Thymus (tissue), 14 donors: ENCODE measurements at places on chromosomes 3 and 15.

DNA sequence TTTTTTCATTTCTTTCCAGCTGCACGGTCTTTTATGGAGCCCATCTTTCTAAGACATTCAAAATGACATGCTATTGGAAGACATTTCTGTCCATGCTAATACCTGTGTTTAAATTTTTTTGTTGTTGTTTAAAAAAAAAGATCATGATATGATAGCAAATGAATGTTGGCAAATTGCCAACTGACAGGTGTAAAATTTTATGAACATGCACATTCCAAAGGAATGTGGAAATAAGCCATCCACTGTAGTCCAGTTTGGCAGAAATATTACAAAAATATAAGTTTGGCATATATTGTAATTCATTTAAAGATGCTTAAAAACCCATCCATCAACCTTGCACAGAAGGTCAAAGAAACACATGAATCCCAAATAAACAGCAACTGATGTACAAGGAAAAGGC lies 75.6 kb upstream of the WNT5A start:
- no peak for DNase-seq

- DNase-seq, result no peak
Measured at GRCh38 chr3:142239421-142239820, 14.0 kb upstream of the GK5 start.

DNA sequence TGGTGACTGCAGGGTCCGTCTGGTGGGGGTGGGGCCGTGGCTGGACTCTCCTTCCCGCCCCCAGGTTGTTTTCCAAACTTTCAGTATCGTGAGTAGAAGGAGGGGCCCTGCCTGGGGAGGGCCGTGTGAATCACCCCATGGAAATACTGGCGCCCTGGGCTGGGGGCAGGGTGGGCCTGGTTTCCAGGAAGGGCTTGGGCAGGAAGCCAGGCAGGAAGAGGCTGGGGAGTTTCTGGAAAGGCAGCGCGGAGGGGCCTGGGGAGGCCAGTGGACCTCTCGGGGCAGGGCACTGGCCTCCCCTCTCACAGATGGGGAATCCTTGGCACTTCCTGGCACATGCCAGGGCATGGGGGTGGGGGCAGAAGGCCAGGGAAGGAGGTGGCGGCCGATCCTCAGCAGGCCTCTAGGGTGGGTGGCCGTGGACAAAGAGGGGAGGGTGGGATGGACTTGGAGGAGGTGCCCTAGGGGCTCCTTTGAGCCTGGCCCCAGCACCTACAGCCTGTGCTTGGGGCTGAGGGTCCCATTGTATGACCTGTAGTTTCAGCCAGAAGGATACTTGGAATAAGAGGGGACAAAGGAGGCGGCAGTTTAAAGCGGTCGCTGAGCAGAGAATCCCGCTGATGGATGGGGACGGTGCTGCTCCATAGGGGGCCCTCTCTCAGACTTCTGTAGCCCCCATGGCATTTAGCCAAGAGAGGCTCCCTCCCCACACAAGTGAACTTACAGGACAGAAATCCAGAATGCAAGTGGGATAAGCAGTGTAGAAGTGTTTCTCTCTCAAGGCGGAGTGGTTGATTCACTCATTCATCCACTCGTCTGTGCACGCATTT lies 56.5 kb upstream of the GATA2 start:
- no peak for DNase-seq

DNA sequence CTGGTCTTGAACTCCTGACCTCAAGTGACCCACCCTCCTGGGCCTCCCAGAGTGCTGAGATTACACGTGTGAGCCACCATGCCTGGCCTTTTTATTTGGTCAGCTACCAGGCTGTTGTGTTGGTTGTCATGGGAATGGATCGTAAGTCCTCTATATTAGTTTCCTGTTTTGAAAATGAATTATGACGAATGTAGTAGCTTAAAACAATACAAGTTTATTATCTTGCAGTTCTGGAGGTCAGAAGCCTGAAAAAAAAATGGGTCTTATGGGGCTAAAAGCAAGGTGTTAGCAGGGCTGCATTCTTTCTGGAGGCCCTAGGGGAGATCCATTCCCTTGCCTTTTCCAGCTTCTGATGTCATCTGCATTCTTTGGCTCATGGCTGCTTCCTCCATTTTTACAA lies 25.1 kb upstream of the HERC1 start:
- no peak for DNase-seq

DNA sequence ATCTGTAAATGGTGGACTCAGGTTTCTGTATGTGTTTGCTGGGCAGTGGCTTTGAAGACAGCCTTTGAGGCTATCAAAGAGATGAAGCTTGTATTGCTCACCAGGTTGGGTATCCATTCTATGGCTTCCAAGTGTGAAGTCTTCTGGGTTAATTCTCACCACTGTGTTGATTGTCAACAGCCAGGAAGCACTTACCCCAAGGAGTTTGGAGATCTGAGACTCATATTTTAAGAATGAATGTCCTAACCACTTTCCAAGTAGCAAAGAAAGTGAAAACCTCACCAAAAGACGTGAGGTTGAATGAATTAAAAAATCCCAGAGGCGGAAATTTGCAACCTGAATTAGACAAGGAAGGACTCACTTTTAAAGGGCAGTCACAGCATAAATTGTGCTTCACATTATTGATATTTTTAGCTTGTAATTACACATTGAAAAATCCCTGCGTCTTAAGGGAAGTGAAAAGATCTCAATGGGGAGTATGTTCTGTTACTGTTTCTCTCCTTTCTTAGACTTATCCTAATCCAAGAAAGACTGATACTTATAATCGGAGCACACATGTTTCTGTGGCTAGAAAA lies 304.0 kb upstream of the TPRG1 start:
- DNase-seq, result no peak

- DNase-seq, result no peak
Measured at GRCh38 chr3:77513542-77513941, 473.6 kb downstream of the ROBO2 start.

DNA sequence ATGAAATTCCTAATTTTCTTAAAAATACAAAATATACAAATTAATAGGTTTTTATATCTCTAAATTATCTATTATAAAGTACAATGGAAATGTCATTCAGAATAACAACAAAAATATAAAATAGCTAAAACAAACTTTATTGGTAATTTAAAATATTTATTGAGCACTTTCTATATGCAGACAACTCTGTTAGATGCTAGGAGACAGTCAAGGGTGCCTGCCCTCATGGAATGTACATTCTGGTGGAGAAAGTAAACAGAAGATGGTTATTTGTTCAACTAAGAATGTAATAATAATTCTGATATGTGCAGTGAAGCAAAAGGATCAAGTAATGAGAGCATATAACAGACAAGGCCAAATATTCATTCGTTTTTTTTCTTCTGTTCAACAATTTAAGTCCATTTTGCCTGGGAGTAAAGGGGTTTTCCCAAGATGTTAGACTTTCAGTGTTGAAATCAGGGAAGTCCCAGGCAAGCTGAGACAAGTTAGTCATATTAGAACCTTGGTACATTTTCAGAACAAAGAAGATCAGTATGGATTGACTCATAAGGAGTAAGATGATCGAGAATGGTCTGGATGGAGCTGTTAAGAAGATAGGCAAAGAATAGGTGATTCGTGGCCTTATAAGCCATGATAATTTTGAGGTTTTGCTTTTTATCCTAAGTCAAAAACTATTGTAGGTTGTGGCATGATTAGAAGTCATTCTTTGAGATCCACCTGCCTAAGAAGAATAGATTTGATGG lies 150.2 kb upstream of the MLF1 start:
- DNase-seq, result no peak

GRCh38 chr15:41892621-41893421 lies 1.0 kb downstream of the SPTBN5 start:
- DNase-seq, result no peak

DNA sequence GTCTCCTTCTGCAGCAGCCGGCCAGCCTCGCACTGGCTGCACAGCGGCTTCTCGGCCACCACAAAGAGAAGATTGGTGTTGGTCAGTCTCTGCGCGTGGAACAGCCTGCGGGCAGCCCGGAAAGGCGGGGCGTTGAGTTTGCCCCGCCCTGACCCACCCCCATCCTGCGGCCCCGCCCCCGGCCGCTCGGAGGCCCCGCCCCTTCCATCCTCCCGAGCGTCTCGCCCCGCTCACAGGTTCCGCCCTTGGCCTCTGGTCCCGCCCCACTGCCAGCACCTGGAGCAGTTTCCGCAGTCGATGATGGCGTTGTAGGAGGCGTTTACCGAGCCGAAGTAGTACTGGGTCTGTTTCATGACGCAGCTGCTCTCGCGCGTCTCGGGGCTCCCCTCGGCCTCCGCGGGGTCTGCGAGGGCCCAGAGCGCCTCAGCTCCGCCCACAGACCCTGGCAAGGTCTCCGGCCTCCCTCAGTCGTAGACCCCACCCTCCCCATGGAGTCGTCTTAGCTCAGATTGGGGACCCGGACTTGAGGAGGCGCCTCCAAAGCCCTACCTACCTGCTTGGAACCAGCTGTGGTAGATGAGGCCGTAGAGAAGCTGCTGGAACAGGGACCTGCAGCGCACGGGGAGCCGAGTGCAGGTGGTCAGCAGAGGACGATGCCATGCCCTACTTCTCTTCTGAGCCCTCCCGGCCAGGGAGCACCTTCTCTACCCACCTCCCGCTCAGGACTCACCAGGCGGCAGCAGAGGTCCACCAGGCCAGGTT lies 5.9 kb upstream of the TMEM115 start:
- peak; percentile 84 for DNase-seq

DNA sequence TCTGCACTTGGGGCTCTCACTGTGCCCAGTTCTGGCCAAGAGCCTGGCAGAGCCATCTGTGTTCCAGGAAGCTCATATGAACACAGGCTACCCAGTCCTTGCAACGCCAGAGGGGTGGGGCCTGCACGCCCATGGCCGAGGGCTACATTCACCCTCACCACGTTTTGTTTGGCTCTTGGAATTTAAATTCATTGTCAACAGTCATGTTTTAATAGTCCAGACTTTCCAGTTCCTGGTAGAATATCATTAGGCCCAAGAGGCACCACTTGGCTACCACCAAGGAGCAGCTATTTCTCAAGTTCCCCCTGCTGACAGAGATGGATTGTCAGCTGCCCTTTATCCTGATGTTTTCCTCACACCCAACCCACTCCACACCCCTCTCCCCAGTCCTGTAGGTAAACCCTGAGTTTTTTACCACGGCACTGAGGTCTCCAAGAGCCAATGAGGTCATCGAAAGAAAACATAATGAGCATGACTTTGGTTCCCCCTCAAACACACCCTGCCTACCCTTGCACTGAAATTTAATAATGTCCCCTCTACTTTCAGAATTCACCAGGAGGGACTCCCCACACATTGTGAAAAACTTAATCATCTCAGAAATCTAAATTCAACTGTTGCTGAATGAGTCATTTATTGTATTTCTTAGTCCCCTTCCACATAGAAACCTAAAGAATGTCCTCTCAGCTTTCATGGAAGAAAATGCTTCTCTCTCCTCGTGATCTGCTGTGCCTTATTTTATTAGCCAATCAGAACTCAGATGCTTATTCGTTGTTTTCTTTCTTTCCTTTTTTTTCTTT lies 125.1 kb downstream of the SHQ1 start:
- no peak for DNase-seq
